ENCODE measurements at places on chromosomes 1 and 21. TPM values are rescaled to one million over a fixed set of nuclear protein-coding genes. Genes with fewer than 3 reads are reported as not detected.
A peak's percentile ranks its signal among the peaks of the same experiment; 100 is the strongest.

- H3K27ac ChIP-seq = no peak overlapping the region
- H3K27me3 ChIP-seq = no peaks in the 10 kb centered on the region
- no peak overlapping the region for H3K4me3 ChIP-seq
These were observed 40.4 kb upstream of the ZSWIM5 start for GRCh38 chr1:45246760-45247159.

DNA sequence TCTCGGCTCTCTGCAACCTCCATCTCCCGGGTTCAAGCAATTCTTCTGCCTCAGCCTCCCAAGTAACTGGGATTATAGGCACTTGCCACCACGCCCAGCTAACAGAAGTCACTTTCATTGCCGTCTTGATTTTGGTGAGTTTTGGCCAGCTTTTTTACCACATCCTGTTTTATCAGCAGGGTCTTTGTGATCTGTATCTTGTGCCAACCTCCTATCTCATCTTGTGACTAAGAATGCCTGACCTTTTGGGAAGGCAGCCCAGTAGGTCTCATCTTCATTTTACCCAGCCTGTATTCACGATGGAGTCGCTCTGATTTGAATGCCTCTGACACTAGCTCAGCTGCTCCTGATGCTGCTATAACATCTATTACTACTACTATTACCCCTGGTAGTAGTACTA, 46.8 kb upstream of the BARHL2 start:
- H3K4me1 ChIP-seq = peaks cover 5% of the 10 kb centered on the region
- DNase-seq = no peak
- no peak overlapping the region for H3K4me3 ChIP-seq
- H3K27me3 ChIP-seq = peaks cover 7% of the 10 kb centered on the region

DNA sequence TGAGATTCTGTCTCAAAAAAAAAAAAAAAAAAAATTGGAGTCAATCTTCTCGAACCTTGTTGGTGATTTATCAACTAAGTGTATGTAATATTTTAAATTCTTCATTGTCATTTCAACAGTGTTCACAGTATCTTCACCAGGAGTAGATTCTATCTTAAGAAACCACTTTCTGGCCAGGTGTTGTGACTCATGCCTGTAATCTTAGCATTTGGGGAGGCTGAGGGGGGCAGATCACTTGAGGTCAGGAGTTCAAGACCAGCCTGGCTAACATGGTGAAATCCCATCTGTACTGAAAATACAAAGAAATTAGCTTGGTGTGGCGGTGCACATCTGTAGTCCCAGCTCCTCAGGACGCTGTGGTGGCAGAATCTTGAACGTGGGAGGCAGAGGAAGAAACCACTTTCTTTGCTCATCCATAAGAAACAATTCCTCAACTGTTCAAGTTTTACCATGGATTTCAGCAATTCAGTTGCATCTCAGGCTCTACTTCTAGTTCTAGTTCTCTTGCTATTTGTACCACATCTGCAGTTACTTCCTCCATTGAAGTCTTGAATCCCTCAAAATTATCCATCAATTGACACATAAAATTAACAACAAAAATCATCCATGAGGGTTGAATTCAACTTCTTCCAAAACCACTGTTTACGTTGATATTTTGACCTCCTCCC, 30.4 kb upstream of the EYA3 start:
- H3K36me3 ChIP-seq = no peaks in the 10 kb centered on the region
- no peaks in the 10 kb centered on the region for H3K27me3 ChIP-seq
- H3K4me3 ChIP-seq = no peak overlapping the region
- H3K27ac ChIP-seq = no peak overlapping the region
- no peaks in the 10 kb centered on the region for H3K4me1 ChIP-seq

DNA sequence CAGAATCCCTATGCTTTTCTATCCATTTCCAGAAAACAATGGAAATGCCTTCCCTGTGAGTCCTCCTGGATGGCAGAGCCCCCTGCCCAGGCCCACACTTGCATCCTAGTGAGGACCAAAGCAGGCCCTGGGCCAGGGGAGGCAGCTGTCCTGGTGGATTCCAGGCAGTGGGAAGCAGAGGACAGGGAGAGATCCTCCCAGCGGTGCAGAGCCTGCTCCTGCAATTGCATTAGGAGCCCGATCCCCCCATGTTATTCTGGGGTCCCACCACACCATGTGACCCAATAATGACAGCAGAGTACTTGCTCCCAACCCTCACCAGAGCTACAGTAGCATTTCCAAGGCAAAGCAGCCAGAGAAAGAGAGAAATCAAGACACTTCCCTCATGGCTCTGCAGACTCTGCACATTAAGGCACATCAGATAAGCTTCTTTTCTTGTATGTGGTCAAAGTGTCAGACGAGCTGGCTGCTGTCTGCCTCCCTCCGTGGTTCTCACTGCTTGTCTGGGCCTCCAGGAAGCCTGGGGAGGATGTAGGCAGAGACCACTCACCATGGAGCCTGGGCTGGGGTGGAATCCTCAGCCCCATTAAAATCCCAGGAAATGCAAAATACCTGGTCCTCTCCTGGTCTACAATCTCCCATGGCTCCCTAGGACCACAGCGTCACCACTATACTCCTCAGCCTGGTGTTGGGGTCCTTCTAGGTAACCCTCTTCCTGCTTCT, 54.9 kb upstream of the RUNX3 start:
- H3K36me3 ChIP-seq = no peaks in the 10 kb centered on the region
- peaks cover 10% of the 10 kb centered on the region for H3K4me1 ChIP-seq
- H3K27ac ChIP-seq = no peak overlapping the region
- H3K27me3 ChIP-seq = no peaks in the 10 kb centered on the region

- peaks cover 40% of the 10 kb centered on the region for H3K4me1 ChIP-seq
- H3K4me3 ChIP-seq = peak overlapping the region; percentile 90
- peak overlapping the region; percentile 89 for H3K27ac ChIP-seq
- H3K36me3 ChIP-seq = no peaks in the 10 kb centered on the region
- DNase-seq = no peak
These were observed 3.0 kb downstream of the IER5 start for GRCh38 chr1:181091309-181092040.

- no peaks in the 10 kb centered on the region for H3K27me3 ChIP-seq
- no peaks in the 10 kb centered on the region for H3K4me1 ChIP-seq
- H3K27ac ChIP-seq = no peak overlapping the region
- no peak overlapping the region for H3K4me3 ChIP-seq
These were observed 441.6 kb downstream of the PLPP3 start for GRCh38 chr1:56137521-56138505.

DNA sequence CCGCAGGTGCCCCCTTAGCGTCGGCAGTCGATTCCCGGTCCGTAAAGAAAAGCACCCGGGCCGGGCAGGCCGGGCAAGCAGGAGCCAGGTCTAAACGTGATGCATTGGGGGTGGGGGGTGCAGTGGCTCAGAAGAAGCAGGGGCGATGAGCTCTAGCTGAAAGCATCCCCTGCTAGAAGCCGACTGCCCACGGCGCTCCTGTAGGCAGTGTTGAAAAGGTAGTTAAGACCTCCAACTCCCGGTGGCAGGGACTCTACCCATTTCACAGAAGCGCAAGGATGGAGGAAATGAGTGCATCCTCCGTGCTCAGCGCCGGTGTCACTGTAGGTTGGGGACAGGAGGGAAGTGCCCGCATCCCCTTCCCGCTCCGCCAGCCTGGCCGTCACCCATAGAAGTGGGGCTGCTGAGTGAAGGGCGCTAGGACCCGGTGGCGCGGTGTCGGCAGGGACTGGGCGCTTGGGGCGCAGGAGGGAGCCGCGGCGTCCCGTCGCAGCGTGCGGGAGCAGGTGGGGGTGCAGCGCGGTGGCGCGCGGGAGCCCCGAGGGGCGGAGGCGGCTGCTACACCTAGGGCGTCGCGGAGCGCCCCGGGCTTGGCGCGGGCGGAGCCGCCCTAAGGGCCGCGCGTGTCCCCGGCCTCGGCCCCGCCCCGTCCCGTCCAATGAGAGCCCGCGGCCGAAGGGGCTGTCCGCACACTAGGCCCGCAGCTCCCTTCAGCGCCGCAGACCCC, at the start of gene WNT2B:
WNT2B (plus strand) TSS at position 688 of the 727 bp plus-strand sequence. CDS start 298 bp downstream, outside the sequence.
- H3K4me1 ChIP-seq = peaks cover 22% of the 10 kb centered on the region
- peaks cover 53% of the 10 kb centered on the region for H3K27me3 ChIP-seq
- H3K4me3 ChIP-seq = peak within 1 kb of the TSS; percentile 39
- peak within 1 kb of the TSS; percentile 27 for H3K27ac ChIP-seq

DNA sequence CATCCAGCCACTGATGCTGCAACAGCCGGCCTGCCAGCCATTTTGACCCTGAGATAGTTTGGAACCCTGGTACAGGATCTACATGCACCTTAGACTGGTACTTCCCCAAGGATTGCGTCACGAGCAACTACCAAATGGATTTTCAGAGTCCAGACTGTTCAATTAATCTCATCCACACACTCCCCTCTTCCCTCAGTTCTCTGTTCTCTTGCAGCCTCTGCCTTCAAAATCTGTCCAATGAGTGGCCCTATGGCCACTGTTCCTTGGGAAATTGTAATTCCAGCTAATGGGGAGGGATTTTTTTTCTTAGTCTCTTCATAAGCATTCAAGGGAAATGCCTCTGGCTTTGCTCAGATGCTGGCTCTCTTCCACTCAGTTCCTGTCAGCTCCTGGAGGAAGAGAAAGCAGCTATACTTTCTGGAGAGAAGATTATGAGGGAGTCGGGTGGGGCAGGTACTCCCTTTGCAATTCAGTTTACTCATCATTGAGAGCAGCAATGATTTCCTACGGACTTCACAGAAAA, 19.8 kb upstream of the UAP1 start:
- no peaks in the 10 kb centered on the region for H3K36me3 ChIP-seq
- H3K4me1 ChIP-seq = no peaks in the 10 kb centered on the region
- H3K27me3 ChIP-seq = no peaks in the 10 kb centered on the region
- no peak overlapping the region for H3K4me3 ChIP-seq
- DNase-seq = peak; percentile 9

DNA sequence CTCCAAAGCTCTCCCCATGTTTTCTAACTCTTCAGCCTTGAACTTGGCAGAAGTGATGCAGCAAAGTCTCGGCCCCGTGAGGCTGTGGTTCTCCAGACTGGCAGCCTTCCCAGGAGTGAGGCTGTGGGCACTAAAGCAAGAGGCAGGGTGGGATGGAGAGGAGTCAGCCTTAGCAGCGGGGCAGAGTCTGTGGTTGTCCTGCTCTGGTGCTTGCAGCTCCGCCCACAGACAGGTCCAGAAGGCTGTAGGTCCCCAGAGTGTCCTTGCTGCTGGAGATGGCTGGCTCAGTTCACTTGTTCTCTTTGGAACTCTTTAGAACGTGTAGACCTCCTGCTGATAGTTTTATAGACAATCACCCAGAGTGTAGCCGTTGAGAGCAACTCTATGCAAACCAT, 142.6 kb downstream of the AJAP1 start:
- H3K36me3 ChIP-seq = no peaks in the 10 kb centered on the region
- no peak overlapping the region for H3K4me3 ChIP-seq
- H3K4me1 ChIP-seq = peaks cover 7% of the 10 kb centered on the region
- DNase-seq = no peak
- no peaks in the 10 kb centered on the region for H3K27me3 ChIP-seq
- no peak overlapping the region for H3K27ac ChIP-seq

MEX3A gene
- 12.3 TPM for total RNA-seq

DNA sequence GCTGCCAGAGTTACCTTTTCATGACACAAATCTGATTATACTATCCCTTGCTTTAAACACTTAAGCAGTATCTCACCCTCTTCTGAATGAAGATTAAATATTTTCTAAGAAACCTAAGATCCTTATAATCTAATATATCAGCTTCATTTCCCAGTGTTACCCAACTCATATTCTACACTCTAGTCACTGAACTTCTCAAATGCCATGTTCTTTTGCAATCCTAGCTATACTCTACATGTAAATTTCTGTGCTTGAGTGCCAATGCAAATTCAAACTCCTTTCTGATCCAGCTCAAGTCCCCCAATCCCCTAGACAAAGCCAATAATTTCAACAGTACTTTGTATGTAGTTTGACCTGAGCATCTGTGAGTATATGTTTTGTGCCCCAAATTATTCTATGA, 293.9 kb downstream of the SDCCAG8 start:
- no peaks in the 10 kb centered on the region for H3K36me3 ChIP-seq
- DNase-seq = no peak
- no peak overlapping the region for H3K27ac ChIP-seq
- H3K4me1 ChIP-seq = no peaks in the 10 kb centered on the region
- no peaks in the 10 kb centered on the region for H3K27me3 ChIP-seq

DNA sequence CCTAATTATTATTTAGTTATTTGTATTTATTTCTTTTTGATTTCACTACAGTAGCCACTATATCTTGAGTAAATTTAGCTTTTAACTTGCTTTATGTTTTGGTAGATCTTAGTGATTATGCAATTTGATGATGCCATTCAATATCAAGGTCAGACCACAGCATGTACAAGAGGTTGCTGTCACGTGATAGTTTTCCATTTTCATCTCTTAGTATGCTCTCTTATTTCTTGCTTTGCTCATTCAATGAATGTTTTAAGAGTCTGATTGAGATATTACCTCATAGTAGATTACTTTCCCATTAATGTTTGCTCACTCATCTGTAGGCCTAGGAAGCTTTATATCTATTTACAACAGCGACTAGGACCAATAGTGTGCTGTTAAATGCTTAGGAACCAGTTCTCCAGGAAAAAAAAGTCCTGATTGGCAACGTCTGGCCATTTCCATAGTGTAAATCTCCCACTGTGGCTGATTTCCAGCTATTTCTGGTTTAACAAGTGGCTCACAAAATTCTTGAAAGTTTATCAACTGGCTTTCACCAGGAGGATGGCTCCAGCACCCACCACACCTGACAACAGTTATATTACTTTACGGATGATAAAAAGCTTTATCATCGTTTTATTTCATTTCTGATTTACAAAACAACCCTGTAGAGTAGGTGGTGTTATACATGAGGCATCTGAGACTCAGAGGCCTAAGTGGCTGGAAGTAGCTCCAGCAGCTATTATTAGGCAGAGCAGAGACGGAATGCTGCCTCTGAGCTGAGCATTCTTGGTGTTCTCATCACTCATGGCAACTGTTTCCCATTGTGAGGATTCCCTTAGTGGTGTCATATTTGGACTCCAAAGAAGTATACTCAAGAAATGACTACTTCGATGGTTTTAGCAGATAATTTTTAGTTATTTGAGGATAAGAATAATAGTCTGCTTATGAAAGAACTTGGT, 235.2 kb downstream of the DISC1 start:
- no peaks in the 10 kb centered on the region for H3K27me3 ChIP-seq
- no peak overlapping the region for H3K4me3 ChIP-seq
- DNase-seq = no peak
- no peak overlapping the region for H3K27ac ChIP-seq
- peaks cover 4% of the 10 kb centered on the region for H3K4me1 ChIP-seq

DNA sequence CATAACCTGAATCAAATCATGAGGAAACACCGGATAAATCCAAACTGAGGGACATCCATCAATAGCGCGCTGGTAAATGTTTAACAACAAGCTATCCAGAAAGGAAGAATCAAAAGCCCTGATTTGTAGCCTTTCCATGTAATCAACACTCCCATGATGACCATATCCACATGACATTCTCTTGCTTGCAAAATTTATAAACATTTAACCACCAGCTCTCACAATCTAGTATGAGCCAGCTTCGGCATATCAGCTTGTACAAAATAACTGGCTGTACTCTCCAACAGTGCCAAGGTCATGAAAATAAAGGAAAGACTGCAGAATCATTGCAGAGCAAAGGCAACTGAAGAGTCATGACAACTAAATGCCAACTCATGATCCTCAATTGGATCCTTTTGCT, 15.7 kb downstream of the HSD11B1 start:
- no peaks in the 10 kb centered on the region for H3K4me1 ChIP-seq
- H3K36me3 ChIP-seq = no peaks in the 10 kb centered on the region
- no peak overlapping the region for H3K4me3 ChIP-seq
- DNase-seq = no peak
- no peak overlapping the region for H3K27ac ChIP-seq

- no peak overlapping the region for H3K4me3 ChIP-seq
- DNase-seq = no peak
- no peak overlapping the region for H3K27ac ChIP-seq
- H3K4me1 ChIP-seq = peaks cover 10% of the 10 kb centered on the region
These were observed 7.4 kb downstream of the LRRC47 start for GRCh38 chr1:3788756-3789420.

SPATA21 gene
- not detected for total RNA-seq

Measured in spinal cord (tissue), 10 donors.